ENCODE measurements at places on chromosomes 7 and 10.
A peak's percentile ranks its signal among the peaks of the same experiment; 100 is the strongest.

DNA sequence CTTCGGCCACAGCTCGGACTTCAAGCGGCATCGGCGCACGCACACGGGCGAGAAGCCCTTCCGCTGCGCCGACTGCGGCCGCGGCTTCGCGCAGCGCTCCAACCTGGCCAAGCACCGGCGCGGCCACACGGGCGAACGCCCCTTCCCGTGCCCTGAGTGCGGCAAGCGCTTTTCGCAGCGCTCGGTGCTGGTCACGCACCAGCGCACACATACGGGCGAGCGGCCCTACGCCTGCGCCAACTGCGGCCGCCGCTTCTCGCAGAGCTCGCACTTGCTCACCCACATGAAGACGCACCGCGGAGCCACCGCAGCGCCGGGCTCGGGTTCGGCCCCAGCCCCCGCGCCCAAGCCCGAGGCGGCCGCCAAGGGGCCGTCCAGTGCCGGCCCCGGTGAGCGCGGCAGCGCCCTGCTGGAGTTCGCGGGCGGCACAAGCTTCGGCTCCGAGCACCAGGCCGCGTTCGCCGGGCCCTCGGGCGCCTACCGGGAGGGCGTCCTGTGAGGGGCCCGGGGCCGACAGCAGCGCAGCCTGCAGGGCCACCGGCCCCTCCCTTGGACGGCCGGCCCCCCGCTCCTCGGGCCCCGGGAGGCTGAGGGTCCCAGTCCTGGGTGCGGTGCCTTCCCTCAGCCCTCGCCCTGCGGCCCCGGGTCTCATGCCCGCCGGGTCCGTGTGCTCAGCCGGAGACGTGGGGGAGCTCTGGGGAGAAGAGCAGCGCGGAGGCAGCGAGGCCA, 17.2 kb downstream of the ZNF316 start:
- DNase-seq: no peak

GRCh38 chr7:55534262-55534915, 37.9 kb downstream of the VOPP1 start:
- peak; percentile 17 for DNase-seq

DNA sequence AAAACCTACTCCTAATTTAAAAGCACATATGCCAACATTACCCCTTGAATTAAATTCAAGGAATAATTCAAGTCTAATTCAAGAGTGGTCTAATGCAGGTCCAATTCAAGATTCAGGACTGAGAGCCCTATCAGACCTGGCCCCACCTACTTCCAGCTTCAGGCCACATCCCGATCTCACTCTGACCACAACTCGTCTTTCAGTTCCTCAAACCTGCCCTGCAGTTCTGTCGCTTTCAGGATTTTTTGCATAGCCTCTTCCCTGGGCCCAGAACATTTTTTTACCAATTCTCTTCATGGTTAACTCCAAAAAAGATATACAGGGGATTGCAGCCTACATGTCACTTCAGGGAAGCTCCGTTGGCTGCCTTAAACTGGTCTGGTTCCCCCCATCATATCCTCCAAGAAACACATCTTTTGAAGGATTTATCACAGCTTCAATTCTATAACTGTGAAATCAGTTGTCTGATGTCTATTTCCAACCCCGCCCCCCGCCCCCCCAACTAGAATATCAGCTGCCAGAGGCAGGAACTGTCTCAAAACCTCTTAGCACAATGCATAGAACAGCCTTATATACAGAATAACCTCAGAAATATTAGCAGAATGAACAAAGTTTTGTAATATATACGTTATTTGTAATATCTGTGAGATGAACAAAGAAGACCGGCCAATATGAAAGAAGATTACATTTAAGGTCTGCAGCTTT, 20.8 kb downstream of the CCDC6 start:
- no peak for DNase-seq

DNA sequence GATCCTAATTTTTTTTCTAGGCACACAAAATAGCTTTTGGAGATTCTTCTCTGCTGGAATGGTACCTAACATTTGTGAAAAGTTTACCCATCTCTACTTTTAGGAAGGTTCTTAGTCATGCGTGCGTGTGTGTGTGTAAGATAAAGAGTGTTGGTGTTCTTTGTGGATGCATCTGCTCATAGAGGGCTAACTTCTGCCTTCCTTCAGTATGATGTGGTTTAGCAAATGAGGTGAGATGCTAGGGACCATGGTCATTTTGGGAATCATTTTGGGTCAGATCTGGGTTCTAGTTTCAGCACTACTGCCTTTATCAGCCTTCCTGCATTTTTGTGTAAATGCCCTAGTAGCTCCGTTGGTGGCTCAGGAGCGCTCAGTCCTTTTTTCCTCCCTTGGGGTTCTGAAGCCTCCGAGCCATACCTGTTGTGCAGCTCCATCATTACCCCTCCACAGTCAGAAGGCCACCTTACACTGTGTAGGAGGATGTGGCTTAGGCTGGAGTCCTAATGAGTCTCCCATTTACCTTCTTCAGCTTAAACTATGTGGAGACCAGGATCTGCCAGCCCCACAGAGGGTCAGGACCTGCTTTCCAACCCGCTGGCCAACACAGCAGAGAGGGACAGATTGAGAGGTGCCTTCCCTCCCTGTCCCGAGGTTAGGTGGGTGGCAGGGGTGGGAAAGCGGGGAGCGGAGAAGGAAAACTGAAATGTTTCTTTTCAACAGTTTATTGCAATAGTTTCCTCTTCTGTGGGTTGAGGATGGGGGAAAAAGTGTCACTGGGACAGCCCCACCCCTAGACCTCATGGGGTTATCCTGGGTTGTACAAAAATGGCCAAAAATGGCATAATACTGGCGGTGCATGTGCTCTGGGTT, 31.2 kb downstream of the TSPAN14 start:
- no peak for DNase-seq

- no peak for DNase-seq
These were observed 28.9 kb upstream of the SVIL start for GRCh38 chr10:29663718-29664117.

- no peak for DNase-seq
These were observed 43.1 kb upstream of the TMEM273 start for GRCh38 chr10:49231086-49231820.

GRCh38 chr7:10706875-10707493, 266.7 kb upstream of the PHF14 start:
- no peak for DNase-seq

DNA sequence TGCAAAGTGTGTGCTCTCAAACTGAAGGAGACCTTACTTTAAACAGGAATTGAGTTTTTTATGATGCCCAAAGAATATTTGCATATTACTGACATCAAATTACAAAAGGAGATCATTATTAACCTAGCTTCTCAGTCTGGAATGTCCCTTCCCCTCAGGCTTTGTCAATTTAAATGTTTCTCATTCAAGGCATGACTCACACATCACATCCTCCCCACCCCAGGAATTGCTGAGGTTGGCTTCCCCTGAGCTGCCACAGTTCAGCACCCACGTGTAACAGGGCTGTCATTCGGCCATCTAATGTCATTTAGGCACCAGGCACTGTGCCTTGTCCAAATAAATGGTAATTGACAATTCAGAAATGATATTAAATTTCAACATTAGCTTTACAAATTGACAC, 305.9 kb upstream of the MGMT start:
- no peak for DNase-seq

GRCh38 chr10:127474501-127474900, 74.6 kb upstream of the NPS start:
- no peak for DNase-seq

DNA sequence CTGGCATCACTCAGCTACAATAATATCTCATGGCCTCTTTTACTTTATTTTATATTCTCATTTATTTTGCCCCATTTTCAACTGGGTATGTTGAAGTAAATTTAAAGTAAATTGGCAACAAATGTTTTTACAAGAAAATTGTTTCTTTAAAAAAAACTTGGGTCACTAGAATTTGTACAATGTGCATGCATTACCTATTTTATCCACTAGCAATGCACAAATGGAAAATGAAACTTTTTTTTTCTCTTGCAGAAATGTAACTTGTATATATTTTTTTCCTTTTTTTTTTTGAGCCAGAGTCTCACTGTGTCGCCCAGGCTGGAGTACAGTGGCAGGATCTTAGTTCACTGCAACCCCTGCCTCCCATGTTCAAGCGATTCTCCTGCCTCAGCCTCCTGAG, 10.3 kb upstream of the H2AZ2 start:
- DNase-seq: no peak

GRCh38 chr10:77173615-77174461, 463.8 kb downstream of the KCNMA1 start:
- DNase-seq: peak; percentile 29

DNA sequence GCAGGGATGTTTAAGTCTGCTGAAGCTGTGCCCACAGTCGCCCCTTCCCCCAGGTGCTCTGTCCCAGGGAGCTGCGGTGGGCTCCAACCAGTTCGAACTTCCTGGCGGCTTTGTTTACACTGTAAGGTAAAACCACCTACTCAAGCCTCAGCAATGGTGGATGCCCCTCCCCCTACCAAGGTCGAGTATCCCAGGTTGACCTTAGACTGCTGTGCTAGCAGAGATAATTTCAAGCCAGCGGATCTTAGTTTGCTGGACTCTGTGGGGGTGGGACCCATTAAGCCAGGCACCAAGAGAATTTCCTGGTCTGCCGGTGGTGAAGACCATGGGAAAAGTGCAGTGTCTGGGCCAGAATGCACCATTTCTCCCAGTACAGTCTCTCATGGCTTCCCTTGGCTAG, 56.0 kb downstream of the CCDC7 start:
- DNase-seq: no peak

- DNase-seq: no peak
These were observed 46.6 kb downstream of the LRRN3 start for GRCh38 chr7:111137296-111138192.

GRCh38 chr7:113804475-113805095, 114.2 kb downstream of the PPP1R3A start:
- no peak for DNase-seq

- no peak for DNase-seq
These were observed 143.4 kb downstream of the ANLN start for GRCh38 chr7:36532981-36533499.

- DNase-seq: no peak
These were observed 244.8 kb upstream of the NFE2L3 start for GRCh38 chr7:25907214-25907613.

GRCh38 chr7:32088451-32088881, 18.3 kb upstream of the PDE1C start:
- DNase-seq: no peak

DNA sequence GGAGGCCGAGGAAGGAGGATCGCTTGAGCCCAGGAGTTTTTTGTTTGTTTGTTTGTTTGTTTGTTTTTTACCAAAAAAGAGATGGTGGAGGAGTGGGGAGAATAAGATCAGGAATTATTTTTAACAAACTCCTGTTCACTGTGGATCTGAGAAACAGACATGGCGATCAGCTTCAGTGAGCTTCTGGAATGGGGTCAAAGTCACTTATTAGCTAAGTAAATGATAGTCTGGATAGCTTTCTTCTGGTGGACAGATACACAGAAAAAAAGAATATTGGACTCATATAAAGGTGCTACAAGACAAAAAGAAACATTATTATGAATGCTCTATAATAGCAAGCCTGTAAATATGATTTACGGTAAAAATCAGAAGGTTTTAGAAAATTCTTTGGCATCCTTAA, 85.1 kb downstream of the POU6F2 start:
- DNase-seq: no peak

DNA sequence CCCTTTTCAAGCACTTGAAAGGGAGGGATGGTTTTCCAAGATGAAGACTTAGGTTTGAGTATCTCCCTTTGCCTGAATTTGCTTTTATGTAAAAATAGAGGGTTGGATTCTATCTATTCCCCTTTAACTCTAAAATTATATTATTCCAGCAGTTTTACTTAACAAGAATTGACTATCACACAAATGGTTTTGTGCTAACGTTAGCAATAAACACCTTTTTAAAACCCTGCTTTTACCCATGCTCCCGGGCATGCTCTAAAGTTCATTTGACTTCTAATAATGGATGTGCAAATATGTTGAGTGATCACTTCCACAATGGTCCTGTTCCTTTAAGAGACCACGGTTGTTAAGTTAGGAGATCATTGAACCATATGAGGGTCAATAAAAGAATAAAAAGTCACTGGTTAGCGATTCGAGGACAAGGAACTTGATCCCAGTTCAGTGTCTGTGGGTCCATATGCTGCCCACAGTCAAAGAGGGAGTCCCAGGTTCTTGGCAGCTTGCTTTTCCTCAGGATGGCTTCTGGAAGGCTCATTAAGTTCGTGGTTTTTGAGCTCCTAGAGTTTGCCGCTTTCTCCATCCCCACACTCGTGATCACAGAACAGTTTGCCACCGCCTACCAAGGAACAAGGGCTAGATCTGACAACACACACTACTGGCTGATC, at the start of gene TMEM236:
Gene TMEM236 (plus strand): TSS at position 421 of the 665 bp plus-strand sequence. CDS start 95 bp downstream, at position 516.
- no peak for DNase-seq

DNA sequence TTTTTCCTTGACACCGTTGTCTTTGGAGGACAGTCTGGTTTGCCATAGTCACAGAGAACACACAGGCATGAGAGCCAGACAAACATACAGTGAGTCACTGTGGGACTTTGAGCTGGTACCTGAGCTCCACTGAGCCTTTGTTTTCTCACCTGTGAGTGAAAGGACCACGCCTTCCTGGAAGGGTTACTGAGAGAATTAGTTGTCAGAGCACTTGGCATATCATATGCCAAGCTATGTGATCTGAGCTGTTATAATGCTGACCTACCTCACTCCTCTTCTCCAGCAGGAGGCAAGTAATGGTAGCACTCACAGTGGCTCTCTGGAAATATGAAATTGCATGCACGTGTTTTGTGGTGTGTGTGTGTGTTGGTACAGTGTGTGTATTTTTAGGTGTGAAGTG, 59.7 kb downstream of the CXCL12 start:
- DNase-seq: no peak

DNA sequence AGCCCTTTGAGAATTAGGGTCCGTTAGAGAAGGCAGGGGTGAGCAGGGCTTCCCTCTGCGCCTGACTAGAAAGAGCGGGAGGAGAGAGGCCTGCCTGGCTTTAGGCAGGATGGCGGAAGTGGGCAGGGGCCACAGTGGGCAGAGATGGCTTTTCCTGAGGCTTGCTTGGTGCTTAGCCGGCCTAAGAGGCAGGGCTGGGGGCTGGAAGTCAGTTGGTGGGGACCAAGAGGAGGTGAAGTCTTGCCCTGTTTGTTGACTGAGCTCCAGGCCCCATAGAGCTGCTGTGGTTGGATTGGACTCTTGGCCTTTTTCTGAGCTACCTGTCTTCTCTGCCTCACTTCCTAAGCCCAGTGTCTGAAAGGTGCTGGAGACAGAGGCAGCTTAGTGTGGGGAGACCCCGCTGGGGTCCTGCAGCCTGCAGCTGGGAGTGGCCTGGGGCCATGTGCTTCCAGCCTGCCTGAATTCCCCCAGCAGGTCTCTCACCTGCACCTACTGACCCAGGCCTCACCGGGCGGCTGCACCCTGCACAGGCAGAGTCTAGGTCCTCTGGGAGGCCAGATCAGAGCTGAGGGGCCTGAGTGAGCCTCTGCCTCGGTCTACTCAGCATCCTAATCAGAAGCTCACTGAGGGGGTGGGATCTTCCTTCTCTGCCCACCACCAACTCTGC, 4.8 kb downstream of the FAM241B start:
- no peak for DNase-seq

DNA sequence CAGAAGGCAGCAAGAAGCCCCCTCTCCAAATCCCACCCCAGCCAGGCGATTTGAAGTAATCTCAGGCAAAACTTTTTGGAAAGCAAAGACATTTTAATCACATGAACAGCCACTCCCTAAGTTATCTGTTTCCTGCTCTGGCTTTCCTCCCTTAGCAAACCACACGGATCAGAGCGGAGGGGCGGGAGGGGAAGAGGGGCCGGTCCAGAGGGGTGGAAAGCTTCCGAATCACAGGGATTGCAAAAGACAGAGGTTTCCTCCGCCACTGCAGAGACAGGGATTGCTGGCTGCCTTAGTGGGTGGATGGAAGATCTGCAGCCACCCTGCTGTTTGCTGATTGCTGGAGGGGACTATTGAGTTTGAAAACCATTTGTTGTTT, 41.2 kb downstream of the ZCCHC24 start:
- DNase-seq: no peak

- no peak for DNase-seq
These were observed 460.5 kb upstream of the GHITM start for GRCh38 chr10:83678850-83679249.

- no peak for DNase-seq
These were observed 227.1 kb downstream of the KCNMA1 start for GRCh38 chr10:77410523-77410922.

All from stimulated activated CD8-positive, alpha-beta memory T cell treated with anti-CD3 and anti-CD28 coated beads, Interleukin-7, amount 100 ng/mL, for 1 hour (primary cell).